Testis (tissue), 5 donors: ENCODE measurements at places on chromosomes 5 and 9. TPM values are rescaled to one million over a fixed set of nuclear protein-coding genes. Genes with fewer than 3 reads are reported as not detected.

GLRA1 gene
- polyA plus RNA-seq, result not detected

ACSL6 gene
- polyA plus RNA-seq, result 98.7 TPM

PCDHGA2 gene
- polyA plus RNA-seq, result 5.6 TPM

PTGDS gene
- polyA plus RNA-seq, result 4,976 TPM

TEX48 gene
- 34.6 TPM for polyA plus RNA-seq

C5orf52 gene
- polyA plus RNA-seq, result 35.0 TPM

RBM22 gene
- 38.5 TPM for polyA plus RNA-seq

SHISAL2B gene
- not detected for polyA plus RNA-seq

NR4A3 gene
- 1.7 TPM for polyA plus RNA-seq

DAB2 gene
- polyA plus RNA-seq, result 29.7 TPM

SV2C gene
- polyA plus RNA-seq, result 0.24 TPM

PFN3 gene
- polyA plus RNA-seq, result 7.4 TPM

NAA35 gene
- polyA plus RNA-seq, result 35.7 TPM

EDIL3 gene
- polyA plus RNA-seq, result 8.6 TPM

SPRY4 gene
- polyA plus RNA-seq, result 3.8 TPM

BARX1 gene
- polyA plus RNA-seq, result 3.7 TPM

ELOVL7 gene
- 1.8 TPM for polyA plus RNA-seq

FOXD4L3 gene
- polyA plus RNA-seq, result 0.18 TPM

SLC6A18 gene
- not detected for polyA plus RNA-seq

FGD3 gene
- 14.0 TPM for polyA plus RNA-seq

FAM169A gene
- polyA plus RNA-seq, result 25.1 TPM

TAS2R1 gene
- polyA plus RNA-seq, result 1.1 TPM

ABLIM3 gene
- polyA plus RNA-seq, result 8.9 TPM

C5orf58 gene
- 266 TPM for polyA plus RNA-seq

IL3 gene
- polyA plus RNA-seq, result not detected

SPINK4 gene
- polyA plus RNA-seq, result not detected

ELAVL2 gene
- 52.7 TPM for polyA plus RNA-seq

ABCA2 gene
- 33.6 TPM for polyA plus RNA-seq

AQP3 gene
- 6.3 TPM for polyA plus RNA-seq

MEF2C gene
- 18.3 TPM for polyA plus RNA-seq

OTP gene
- polyA plus RNA-seq, result 1.5 TPM

DMGDH gene
- 6.8 TPM for polyA plus RNA-seq

FCN2 gene
- not detected for polyA plus RNA-seq

GMCL2 gene
- polyA plus RNA-seq, result 53.5 TPM

KIF12 gene
- 7.1 TPM for polyA plus RNA-seq

NMUR2 gene
- polyA plus RNA-seq, result 3.6 TPM

OR13C2 gene
- not detected for polyA plus RNA-seq

FAM78A gene
- polyA plus RNA-seq, result 48.0 TPM

PHYHD1 gene
- 15.1 TPM for polyA plus RNA-seq

BTNL3 gene
- polyA plus RNA-seq, result not detected

RASEF gene
- polyA plus RNA-seq, result 2.7 TPM

CDH9 gene
- not detected for polyA plus RNA-seq

SHOC1 gene
- 14.9 TPM for polyA plus RNA-seq

GFM2 gene
- 35.5 TPM for polyA plus RNA-seq

PDE6A gene
- polyA plus RNA-seq, result 2.9 TPM

SLC36A1 gene
- polyA plus RNA-seq, result 33.4 TPM

EIF4E1B gene
- 1.0 TPM for polyA plus RNA-seq

SLC46A2 gene
- polyA plus RNA-seq, result 1.9 TPM

TMEFF1 gene
- 2.3 TPM for polyA plus RNA-seq

TOR2A gene
- 30.4 TPM for polyA plus RNA-seq

PDGFRB gene
- 61.6 TPM for polyA plus RNA-seq

TMEM141 gene
- 80.4 TPM for polyA plus RNA-seq
